Stimulated activated CD8-positive, alpha-beta memory T cell treated with anti-CD3 and anti-CD28 coated beads, Interleukin-2, amount 100 ng/mL, for 1 hour (primary cell): ENCODE measurements at places on chromosomes 6 and 20.

- DNase-seq, result no peak
Observed at GRCh38 chr20:4411744-4412143, 310.0 kb upstream of the PRND start.

DNA sequence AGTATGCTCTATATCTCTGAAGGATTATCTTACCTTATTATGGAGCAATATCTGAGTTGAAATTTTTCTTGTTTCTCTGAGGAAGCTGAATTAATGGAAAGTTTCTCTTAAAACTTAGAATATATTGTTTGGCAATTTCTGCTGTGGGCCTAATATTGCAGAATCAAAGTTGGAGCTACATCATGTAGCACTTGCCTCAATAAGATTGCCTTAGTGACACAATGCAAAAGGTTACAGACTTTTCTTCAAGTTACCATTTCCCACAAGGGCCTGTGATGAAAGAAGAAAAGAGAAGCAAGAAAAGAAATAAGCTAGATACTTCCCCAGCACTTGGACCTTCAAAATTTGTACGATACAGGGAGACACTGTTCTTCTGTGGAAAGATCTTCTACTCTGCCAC lies 151.2 kb downstream of the SOBP start:
- no peak for DNase-seq

DNA sequence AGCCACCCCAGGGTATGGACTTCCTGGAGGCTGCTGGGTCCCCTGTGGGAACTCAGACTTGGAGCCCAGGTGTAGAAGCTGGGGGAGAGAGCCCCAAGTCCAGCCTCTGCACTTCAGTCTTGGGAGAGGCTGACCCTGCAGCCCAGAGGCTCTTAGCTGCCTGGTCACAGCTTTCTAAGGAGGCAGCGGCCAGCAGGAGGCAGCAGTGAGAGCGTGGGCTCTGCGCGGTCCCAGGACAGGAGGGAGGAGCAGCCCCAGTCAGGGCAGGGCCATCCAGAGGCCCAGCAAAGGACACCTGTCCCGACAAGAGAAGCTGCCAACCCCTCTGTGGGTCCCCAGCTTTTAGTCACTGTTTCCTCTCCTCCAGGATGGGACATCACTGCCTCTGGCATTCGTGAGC lies 9.4 kb downstream of the TREML2 start:
- no peak for DNase-seq

- DNase-seq, result no peak
Observed at GRCh38 chr20:51347831-51348230, 194.7 kb downstream of the NFATC2 start.

- no peak for DNase-seq
Observed at GRCh38 chr20:1368448-1369199, 24.2 kb downstream of the FKBP1A start.

DNA sequence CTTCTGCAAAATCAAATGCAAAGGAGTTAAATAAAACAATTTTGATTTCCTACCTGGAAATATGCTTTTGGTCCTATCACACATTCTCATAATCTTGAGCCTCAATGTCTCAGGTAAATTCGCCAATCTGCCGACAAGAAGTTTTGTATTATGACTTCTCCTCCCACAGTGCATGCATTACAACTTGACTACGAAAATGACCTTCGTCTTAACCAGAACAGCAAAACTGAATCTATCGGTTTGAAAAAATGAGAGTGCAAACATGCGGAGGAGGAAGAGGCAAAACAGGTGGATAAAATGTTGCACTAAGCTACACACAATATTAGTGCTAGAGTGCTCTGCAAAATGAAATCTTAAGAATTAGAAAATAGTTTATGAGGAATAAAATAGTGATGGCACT lies 43.4 kb downstream of the HIVEP2 start:
- DNase-seq, result no peak

GRCh38 chr20:1490643-1491195 lies 501 bp downstream of the SIRPB2 start:
- DNase-seq, result no peak

- DNase-seq, result no peak
Observed at GRCh38 chr20:17609811-17610377, 40.0 kb downstream of the DSTN start.

DNA sequence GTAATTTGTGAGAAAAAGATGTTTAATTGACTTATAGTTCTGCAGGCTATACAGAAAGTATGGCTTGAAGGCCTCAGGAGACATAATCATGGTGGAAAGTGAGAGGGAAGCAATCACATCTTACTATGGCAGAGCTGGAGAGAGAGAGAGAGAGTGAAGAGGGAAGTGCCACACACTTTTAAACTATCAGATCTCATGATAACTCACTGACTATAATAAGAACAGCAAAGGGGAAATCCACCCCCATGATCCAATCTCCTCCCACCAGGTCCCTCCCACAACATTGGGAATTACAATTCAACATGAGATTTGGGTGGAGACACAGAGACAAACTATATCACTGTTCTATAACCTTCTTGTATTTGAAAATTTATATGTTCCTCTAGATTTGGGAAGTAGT lies 117.2 kb upstream of the BMP5 start:
- DNase-seq, result no peak

DNA sequence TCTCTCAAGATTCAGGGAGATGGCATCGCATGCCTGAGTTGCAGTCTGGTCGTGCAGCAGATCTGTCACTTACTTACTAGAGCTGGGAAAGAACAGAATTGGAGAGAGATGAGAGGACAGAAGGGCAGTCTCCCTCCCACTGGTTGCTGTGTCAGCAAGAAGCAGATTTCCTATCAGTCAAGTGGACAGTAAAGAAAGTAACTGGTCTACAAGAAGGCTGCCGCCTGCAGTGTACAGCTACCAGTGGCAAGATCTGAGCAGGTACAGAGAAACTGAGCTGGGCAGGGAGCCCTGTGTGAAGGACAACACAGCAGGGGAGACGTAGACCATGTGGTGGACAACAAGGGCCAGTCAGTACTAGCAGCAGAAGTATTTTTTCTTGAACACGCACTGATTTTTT lies 49.5 kb upstream of the PCSK2 start:
- DNase-seq, result no peak

- DNase-seq, result no peak
Observed at GRCh38 chr6:157335829-157336228, 12.5 kb upstream of the TMEM242 start.

DNA sequence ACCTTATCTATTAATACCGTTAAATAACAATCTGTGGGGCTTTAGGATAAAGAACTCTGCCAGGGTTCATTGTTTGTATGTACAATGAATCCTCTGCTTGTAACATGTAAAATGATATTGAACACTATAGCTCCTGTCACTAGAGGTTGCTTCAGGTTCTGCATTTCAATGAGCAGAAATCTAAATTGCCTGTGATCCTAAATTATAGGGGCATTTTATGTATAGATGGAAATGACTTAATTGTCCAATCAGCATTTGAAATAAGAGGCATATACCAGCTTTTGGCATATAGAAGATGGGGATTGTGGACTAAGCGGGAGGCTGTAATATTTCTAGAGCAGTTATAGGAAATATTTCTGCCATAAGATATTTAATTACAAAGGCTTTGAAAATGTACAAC lies 2.0 kb downstream of the NCOA3 start:
- DNase-seq, result no peak

GRCh38 chr20:62461834-62462233 lies 14.0 kb downstream of the GATA5 start:
- no peak for DNase-seq

GRCh38 chr20:57047281-57048026 lies 219.0 kb downstream of the BMP7 start:
- DNase-seq, result no peak

- DNase-seq, result no peak
Observed at GRCh38 chr6:6277413-6277812, 43.0 kb downstream of the F13A1 start.

- DNase-seq, result no peak
Observed at GRCh38 chr6:108744244-108744972, 103.8 kb upstream of the ARMC2 start.

GRCh38 chr6:70289299-70289698 lies 13.6 kb downstream of the COL9A1 start:
- no peak for DNase-seq

DNA sequence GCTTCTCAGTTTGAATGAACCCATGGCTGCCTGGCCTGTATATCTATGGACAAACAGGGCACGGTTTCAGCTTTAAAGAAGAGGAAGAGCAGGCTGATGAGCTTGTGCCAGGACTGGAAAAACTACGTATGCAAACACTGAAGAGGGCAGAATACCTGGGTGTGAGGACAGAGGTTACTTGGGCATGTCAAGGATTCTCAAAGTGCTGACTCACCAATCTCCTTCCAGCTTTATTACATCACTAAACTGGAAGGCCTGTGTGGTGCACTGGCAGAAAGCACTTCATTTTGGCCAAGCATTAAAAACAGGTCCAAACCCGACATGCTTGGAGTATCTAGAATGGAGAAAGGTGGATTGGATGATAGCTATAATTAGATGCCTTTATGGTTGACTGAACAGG lies 95.2 kb downstream of the GMPR start:
- DNase-seq, result no peak

GRCh38 chr6:47680051-47680450 lies 18.3 kb upstream of the ADGRF4 start:
- DNase-seq, result no peak

GRCh38 chr6:150694889-150695288 lies 95.2 kb downstream of the PLEKHG1 start:
- no peak for DNase-seq

GRCh38 chr6:135851442-135852271 lies at the start of gene PDE7B:
PDE7B (plus strand) TSS chr6:135851701.
- DNase-seq, result no peak

- DNase-seq, result no peak
Observed at GRCh38 chr6:108564178-108564577, 3.5 kb downstream of the FOXO3 start.

- no peak for DNase-seq
Observed at GRCh38 chr6:35084511-35085203, 56.5 kb downstream of the TCP11 start.

GRCh38 chr6:103042336-103042735 lies 1648.8 kb downstream of the GRIK2 start:
- no peak for DNase-seq

DNA sequence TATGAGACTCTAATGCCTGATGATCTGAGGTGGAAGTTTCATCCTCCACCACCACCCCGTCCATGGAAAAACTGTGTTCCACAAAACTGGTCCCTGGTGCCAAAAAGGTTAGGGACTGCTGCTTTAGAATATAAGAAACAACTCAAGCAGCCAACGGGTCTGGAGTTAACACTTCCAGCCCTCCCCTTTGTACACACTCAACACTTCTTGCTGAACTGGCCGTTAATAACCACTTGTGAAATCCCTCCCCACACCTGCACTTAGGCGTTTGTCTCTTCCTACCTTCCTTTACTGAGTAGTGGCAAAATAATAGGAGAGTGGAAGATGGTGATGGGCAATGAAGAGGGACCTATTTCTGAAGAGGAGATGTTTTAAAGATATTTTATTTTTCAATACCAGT lies 10.5 kb downstream of the SAYSD1 start:
- DNase-seq, result no peak

GRCh38 chr20:982754-983153 lies 19.4 kb downstream of the RSPO4 start:
- no peak for DNase-seq

- no peak for DNase-seq
Observed at GRCh38 chr6:79841577-79842375, 105.6 kb downstream of the ELOVL4 start.

DNA sequence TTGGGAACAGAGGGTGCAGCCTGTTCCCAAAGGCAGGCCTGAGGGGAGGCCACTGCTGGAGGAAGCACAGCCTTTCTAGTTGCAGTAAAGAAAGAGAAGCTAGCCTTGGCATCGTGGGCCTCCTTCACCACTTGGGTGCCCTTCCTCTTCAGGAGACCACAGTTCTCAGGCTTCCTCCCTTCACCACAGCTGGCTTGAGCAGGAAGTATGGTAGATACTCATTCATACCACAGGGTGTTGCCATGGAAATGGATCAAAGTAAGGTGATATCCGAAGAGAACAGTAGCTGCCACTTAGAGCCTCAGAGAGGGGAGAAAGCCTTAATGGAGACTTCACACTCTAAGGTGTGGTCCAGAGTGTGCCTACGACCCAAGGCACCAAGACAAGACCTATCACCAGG lies 120.4 kb upstream of the RIPOR2 start:
- peak; percentile 29 for DNase-seq

GRCh38 chr20:51431321-51431720 lies 111.2 kb downstream of the NFATC2 start:
- DNase-seq, result no peak

GRCh38 chr20:21251278-21251677 lies 51.9 kb upstream of the XRN2 start:
- DNase-seq, result no peak

DNA sequence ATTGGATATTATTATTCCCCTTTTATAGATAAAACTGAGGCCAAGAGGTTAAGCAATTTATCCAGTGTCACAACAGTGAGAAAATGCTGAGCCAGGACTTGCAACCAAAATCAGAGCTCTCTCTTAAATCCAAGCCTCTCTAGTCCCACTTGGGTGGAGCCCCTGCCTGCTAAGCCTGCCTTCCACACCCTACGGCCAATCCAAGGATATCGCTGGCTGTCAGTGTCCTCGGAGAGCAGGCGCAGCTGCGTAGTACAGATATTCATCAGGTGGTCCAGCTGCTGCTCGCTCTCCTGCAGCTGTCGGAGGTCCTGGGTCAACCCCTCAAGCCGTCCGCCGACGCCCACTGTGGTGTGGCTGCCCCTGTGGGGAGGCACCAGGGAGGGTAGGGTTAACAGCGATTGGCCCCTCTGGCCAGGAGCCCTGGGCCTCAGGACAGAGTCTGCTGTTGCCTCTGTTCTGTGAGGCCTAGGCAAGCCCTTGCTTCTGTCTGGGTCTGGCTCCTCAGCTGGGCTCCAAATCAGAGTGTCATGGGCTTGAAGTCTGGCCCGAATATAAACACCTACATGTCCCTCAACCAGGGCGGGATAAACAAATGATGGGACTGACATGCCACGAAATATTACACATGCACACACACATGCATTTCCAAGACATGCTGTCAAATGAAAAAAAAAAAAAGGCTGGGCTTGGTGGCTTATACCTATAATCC lies 3.9 kb upstream of the NECAB3 start:
- DNase-seq, result no peak

DNA sequence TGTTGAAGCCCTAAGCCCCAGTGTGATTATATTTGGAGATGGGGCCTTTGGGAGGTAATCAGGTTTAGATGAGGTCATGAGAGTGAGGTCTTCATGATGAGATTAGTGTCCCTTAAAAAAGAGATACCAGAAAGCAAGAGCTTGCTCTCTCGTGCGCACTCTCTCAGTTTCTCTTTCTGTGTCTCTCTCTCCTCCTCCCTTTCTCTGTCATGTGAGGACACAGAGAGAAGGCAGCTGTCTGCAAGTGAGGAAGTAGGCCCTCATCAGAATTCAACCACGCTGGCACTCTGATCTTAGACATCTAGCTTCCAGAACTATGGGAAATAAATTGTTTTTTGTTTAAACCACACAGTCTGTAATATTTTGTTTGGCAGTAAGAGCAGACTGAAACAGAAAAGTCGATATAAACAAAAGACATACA lies 180.5 kb downstream of the IBTK start:
- no peak for DNase-seq
